ENCODE measurements at places on chromosomes 3 and 15. TPM values are rescaled to one million over a fixed set of nuclear protein-coding genes. Genes with fewer than 3 reads are reported as not detected.

DNA sequence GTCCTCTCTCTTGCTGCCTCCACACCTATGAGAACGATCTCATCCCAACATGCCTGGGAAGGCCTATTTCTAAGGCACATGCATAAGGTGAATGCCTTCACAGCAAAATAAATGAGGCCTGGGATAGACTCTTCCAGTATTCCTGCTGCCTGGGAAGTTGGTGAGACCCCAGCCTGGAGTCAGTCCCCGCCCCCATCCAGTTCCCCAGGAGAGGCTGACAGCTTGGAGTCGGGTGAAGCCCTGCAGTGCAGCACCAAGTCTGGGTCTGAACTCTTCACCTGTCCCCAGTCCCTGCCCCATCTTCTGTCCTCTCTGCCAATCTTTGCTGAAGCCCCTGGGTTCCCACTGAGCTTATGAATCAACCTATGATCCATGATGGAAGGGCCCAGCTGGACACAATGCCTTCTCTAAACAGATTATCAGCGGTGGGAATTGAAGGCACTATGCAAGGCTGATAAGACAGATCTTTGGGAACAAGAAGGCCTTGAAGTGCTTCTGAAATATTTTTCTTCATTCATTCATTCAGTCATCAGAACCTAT, 10.2 kb upstream of the APBA2 start:
- no peak for DNase-seq

GRCh38 chr15:93825682-93826081, 405.7 kb upstream of the MCTP2 start:
- peak; percentile 61 for DNase-seq

DNA sequence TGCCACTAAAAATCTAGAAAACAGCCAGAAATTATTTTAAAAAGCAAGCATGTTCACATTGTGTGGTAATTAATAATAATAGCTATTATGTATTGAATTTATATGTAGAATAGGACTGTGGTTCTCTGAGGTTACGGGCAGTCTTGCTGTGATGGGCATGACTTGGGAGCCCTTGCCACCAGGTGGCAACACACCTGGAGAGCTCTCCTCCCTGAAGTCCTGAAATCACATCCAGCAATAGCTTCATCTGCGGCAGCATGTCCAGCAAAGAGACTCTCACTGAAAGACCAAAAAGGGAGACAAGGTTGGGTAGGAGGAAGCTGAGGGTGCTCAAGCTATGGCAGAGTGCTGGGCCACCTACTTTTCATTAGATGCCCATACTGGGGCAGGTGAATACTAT, 206.8 kb upstream of the IL12A start:
- DNase-seq, result no peak

GRCh38 chr15:88400084-88400483, 67.1 kb downstream of the MRPL46 start:
- no peak for DNase-seq

DNA sequence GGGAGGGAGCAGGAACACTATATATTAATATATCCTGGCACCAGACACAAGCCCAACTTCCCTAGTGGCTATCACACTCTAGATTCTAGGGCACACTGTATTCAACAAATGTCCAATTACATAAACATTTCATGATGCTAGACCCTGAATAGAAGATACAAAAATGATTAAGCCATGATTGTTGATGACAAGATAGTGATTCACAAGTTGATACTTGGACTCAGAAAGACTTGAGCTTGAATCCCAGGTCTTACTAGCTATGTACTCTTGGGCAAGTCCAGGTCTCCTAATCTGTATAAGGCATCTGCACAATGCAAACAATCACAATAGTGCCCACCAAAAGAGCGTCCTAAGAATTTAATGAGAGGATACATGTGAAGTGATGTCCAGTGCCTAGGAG, 10.0 kb upstream of the SNTN start:
- DNase-seq, result no peak

DNA sequence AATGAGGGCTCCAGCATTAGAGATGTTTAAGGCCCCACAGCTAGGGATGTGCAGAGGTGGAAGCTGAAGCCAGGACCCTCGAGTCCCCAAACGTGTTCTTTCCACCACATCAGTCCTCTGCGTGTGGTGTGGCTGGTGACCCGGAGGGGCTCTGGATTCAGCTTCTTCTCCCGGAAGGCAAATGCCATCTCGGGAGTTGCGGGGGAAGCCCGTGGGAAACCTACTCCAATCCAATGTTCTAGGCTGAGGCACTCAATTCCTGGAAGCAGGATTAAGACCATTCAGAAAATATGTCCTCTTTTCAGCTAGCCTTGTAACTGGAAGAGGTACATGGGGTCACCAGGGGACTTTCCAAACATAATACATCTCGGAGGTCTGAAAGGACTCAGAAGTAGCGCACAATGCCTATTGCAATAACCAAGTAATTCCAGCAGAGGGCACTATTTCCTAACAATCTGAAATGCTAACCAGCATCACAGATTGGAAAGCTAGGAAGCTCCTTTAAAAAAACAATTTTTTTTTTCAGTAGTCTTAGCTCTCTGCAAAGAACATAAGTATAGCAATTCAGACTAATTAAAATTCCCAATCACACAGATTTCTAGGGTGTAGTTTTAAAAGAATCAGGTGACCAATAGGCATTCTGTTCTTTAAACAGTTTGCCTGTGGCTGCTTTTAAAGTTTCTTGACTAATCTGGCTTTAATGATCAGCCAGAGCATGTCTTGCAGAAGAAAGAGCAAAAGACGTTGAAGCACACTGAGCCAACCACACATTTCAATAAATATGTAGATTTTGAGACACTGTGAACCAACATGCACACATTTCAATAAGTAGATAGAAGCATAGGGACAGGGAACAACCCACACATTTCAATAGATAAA, 36.1 kb downstream of the BNC1 start:
- DNase-seq, result peak; percentile 84

DNA sequence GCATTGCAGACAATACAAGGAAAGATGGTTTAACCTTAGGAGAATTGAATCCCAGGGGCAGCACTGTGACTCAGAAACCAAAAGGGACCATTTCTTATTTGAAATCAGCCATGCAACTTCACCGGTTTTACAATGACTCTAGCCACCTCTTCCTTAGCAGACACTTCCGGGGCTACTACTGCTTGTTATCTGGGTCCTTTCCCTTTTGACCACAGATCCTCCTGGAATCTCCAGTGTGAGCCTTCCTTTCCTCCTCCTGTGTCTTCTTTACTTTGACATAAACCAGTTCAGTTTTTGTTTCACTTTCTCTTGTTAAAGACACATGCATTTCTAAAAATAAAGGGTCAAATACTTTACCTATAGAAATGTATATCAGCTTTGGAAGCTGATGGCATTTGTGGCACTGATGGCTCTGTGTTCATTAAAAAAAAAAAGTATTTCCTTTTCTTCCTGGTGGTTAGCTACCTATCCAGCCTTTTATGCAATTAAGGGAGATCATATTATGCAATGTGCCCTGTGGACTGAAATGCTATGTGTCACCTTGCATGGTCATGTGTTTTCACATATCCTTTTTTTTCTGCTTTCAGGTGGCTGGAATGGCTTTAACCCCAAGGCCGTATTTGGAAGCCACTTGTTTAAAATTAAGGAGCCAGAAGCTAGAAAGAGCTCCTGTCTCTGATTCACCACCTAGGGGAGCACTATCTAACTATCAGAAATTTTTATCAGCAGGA, 296.2 kb downstream of the CHL1 start:
- DNase-seq, result no peak

DNA sequence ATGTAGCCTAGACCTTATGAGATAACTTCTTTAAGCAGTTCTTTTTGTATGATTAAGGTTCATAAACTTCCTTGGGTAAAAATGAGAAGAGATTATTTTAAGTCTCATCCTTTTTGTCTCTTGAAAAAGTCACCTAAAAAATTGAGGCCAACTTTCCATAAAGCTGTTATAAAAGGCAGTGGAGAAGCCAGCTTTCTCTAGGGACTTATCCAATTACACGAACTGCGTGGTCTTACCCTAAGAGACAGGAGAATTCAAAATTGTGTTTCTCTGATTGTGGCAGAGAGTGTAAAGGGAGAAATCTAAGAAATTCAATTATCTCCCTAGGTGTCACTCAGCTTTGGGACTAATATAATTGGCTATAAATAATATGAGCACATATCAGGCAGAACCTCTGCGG, 262.0 kb downstream of the SHOX2 start:
- DNase-seq, result peak; percentile 70

GRCh38 chr3:134004841-134005240, 24.9 kb downstream of the SLCO2A1 start:
- peak; percentile 32 for DNase-seq

- DNase-seq, result no peak
Measured at GRCh38 chr3:16897254-16897926, 12.6 kb downstream of the PLCL2 start.

DNA sequence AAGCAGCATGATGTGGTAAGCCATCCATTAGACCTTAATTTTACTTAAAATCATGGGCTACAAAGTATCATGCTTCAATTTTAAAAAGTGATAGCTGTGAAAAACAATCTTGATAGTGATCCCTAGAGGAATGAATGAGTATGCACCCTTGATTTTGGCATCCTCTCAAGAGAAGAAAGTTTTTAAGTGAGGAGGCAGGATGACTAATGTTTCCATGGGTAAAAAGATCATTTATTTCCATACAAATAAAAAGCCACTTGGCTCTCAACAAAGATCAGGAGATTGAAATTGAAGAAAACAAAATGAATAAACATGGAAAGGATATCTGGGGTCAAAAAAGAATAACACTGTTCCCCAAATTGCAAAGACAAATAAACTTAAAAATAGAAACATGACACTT, 305.4 kb downstream of the MEX3B start:
- DNase-seq, result no peak

- DNase-seq, result no peak
Measured at GRCh38 chr3:156407617-156408225, 147.2 kb downstream of the SSR3 start.

- DNase-seq, result peak; percentile 25
Measured at GRCh38 chr3:41290736-41291135, 91.4 kb downstream of the CTNNB1 start.

DNA sequence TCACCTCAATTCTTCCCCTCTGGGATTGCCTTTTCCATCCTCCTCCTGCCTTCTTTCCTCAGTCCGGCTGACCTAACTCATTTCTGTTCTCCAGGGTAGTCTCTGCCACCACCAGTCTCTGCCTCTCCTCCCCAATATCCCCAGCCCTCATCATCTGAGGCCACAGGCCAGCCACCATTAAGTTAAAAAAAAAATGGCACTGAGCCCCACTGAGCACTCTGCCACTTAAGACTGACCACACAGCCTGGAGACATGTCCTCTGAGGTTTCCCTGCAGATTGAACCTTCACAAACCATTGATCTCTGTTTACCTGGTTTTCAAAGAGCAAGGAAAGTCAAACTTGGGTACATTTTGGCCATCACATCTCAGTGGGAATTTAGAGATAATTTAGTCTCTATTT, 13.6 kb downstream of the LRRC2 start:
- DNase-seq, result no peak

- DNase-seq, result no peak
Measured at GRCh38 chr15:71707230-71708050, 102.9 kb upstream of the NR2E3 start.

DNA sequence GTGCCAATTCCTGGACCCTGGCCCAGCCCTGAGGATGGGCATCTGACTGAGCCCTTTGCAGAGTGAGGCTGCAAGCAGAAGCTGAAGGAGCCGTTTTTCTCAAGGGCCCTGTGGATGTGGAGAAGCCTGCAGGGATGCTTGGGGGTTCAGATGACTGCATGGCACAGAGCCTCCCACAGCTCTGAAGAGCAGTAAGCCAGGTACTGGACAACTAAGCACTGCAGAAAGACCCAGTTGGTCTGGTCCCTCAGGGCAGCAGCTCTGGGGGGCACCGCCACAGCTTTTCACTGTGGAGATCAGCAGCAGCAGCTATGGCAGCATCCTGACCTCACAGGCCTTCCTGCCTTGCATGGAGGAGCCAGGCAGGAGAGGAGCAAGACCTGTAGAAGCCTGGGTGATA, 67.6 kb downstream of the CRYGS start:
- DNase-seq, result no peak

DNA sequence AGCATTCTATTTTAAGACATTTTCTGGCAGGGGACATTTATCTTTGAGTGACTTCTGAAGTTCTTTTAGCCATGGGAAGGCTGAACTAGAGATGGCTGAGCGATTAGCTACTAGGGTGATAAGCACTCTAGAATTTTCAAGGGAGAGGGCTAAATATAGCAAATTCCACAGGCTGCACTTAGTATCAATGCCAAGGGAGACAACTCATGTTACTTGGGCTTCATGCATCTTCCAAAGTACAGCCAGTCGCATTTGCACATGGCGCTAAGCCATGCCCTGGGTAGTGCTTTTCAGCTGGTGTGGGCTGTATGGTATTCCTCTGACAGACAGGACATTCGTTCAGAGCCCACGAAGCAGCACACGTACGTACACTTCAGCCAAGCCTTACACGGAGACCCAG, 69.6 kb downstream of the RYR3 start:
- peak; percentile 68 for DNase-seq

- no peak for DNase-seq
Measured at GRCh38 chr3:86605166-86605565, 385.8 kb downstream of the VGLL3 start.

SLC22A14 gene
- 0.18 TPM for total RNA-seq

SCAANT1 gene
- total RNA-seq, result not detected

PLS1 gene
- total RNA-seq, result 0.27 TPM

DNAJB8 gene
- not detected for total RNA-seq

TICRR gene
- 2.2 TPM for total RNA-seq

MYD88 gene
- 3.9 TPM for total RNA-seq

PP2D1 gene
- not detected for total RNA-seq

SH2D7 gene
- total RNA-seq, result not detected

EPHA6 gene
- total RNA-seq, result 0.62 TPM

CHRM5 gene
- total RNA-seq, result not detected

TRPC1 gene
- total RNA-seq, result 16.3 TPM

MYLK gene
- 28.2 TPM for total RNA-seq

CLDN18 gene
- total RNA-seq, result not detected
